ENCODE measurements at places on chromosomes 13 and 19.
A peak's percentile ranks its signal among the peaks of the same experiment; 100 is the strongest.

- DNase-seq, result no peak
Observed at GRCh38 chr19:30691819-30692166, 319.6 kb downstream of the ZNF536 start.

- DNase-seq, result no peak
Observed at GRCh38 chr13:101016475-101016874, 341.9 kb upstream of the TMTC4 start.

GRCh38 chr13:46559272-46559805 lies 6.4 kb downstream of the LRCH1 start:
- peak; percentile 36 for DNase-seq

GRCh38 chr13:101307181-101307701 lies 109.1 kb downstream of the NALCN start:
- peak; percentile 94 for DNase-seq

DNA sequence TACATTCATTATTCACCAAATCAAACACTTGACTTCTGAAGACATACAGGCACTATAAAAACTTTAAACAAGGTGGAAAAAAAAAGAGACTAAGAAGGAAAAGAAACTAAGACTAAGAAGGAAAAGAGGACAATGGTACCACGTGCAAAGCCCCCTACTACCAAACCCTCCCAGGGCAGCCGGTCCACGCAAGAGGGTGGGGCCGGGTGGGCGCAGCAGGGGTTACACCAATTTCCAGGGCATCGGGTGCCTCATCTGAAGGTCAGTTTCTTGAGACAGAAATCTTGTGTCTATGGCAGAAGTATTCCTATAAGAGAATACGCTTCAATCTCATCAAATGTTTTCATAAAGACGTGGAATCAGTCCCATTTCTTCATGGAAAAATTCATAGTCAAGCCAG lies 131.5 kb downstream of the NUFIP1 start:
- DNase-seq, result no peak

DNA sequence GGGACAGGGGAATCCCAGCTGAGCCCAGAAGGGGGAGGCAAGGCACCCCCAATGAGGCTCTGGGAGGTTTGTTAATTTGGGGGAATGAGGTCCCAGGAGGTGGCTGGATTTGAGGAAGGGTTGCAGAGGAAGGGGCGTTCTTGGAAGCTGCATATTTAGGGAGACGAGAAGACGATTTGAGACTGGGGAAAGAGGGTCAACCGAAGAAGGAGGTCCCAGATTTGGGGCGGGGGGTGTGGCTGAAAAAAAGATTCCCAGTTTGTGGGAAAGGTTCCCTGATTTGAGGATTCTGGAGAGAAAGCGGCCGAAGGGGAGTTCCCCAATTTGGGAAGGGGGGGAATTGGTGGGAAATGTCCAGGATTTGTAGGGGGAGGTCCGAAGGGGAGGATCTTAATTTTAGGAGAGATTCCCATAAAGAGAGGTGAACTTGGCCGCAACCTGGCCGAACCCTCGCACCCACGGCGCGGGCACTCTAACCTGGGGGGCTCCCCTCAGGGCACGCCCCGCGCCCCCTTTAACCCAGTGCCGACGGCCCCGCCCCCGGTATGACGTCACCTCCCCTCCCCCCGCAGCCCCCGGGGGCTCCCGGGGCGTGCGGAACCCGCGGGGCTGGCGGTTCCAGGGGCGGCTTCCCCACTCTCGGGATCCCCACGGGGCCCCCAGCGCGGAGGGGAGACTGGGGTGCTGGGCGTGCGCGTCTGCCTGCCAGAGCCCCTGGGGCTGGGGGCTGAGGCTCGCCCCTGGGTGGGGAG lies 1.2 kb downstream of the PTPRS start:
- no peak for DNase-seq

- no peak for DNase-seq
Observed at GRCh38 chr13:29954082-29955028, 103.9 kb upstream of the UBL3 start.

DNA sequence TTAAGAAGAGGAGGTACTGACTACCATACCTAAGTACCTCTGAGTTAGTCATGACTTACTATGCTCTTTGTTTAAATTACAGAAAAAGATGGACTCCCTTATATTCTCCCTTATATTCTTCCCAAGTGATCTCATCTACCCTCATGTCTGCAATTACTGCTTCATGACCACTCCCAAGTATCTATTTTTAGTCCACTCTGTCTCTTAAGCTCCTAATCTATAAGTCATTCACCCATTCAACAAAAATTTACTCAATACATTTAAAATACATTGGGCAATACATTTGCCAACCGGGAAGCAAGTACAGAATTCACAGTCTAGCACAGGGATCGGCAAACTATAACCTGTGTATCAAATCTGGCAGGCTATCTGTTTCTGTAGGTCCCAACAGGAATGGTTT lies 42.6 kb downstream of the KPNA3 start:
- DNase-seq, result peak; percentile 4

DNA sequence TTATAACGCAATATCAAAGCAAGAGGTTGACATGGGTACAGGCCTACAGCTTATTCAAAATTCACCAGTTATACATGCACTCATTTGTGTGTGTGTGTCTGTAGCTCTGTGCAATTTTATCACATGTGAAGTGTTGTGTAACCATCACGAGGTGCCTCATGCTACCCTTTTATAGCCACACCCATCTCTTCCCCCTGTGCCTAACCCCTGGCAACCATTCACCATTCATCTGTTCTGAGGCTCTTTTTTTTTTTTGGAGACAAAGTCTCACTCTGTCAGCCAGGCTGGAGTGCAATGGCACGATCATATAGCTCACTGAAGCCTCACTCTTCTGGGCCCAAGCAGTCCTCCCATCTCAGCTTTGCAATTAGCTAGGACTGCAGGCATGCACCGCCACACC lies 78.4 kb downstream of the DPF1 start:
- peak; percentile 88 for DNase-seq

GRCh38 chr13:41974262-41974900 lies 13.5 kb upstream of the VWA8 start:
- no peak for DNase-seq

DNA sequence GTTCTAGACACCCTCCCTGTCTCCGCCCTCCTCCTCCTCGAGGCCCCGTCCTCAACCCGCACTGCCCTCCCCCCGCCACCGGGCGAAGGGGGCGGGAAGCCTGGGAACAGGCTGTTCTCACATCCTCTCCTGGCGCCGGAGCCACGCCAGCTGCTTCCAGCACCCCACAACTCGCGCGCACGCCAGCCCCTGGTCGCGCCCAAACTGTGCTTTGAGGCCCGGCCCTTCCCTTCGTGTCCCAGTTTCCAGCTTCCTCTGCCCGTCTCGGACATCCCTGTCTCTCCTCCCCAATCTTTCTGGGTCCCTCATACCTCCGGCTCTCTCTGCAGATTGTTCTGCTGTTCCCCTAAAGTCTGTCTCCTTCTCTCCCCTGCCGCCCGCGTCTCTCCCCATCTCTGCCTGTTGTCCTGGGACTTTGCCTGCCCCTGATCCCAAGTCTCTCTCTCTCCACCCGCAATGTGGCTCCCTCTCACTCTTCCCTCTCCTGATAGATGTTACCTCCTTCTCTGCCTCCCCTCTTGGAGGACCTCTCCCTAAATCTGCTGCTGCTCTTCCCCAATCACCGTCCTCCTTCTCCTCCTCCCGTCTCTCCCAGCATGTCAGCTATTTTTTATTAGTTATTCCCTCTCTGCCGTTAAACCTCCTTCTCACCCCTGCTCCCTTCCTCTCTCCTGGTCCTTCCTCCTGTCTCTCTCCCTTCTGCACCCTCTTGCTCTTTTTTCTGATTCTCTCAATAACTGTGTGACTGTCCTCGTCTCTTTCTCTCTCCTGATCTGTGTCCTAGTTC lies 14.2 kb downstream of the DPF1 start:
- DNase-seq, result peak; percentile 37
